ENCODE measurements at places on chromosomes 12 and 14.

DNA sequence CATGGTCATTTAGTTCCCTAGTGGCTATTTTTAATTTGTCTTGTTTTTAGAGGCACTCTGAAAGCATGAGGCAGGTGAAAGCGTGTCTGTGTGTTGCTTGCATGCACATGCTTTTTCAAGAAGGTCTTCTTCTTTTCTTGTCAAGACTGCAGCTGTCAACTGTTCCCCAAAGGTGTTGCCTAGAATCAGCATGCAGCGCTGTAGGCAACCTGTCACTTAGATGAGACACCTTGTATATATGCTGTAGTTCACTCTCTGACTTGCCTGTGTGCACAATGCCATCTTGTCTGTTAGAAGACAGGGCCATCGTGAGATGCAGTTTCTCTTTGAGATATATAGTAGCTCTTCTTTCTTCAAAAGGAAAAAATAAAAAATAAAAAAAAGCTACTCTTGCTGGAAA lies 885.7 kb downstream of the DIO2 start:
- no peak for DNase-seq

DNA sequence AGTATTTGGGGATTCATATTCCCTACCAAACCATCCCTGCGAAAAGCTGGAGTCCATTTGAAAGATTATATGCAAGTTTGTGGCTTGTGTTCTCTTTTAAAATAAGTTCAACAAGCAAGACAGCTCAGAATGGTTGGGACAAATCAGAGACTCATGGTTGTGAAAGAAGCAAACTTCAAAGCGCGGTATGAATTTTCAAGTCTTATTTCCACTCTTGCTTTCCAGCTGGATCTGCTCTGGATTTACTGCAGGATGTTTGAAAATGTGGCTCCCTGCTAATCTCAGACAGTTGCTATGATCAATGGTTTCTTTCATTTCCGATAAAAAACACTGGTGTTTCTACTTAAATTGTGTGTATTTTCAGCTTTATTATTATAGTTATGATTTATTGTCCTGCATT lies 477.5 kb downstream of the RAD51B start:
- DNase-seq, result no peak

GRCh38 chr12:4809013-4809448 lies 88.8 kb downstream of the GALNT8 start:
- DNase-seq, result peak; percentile 9

DNA sequence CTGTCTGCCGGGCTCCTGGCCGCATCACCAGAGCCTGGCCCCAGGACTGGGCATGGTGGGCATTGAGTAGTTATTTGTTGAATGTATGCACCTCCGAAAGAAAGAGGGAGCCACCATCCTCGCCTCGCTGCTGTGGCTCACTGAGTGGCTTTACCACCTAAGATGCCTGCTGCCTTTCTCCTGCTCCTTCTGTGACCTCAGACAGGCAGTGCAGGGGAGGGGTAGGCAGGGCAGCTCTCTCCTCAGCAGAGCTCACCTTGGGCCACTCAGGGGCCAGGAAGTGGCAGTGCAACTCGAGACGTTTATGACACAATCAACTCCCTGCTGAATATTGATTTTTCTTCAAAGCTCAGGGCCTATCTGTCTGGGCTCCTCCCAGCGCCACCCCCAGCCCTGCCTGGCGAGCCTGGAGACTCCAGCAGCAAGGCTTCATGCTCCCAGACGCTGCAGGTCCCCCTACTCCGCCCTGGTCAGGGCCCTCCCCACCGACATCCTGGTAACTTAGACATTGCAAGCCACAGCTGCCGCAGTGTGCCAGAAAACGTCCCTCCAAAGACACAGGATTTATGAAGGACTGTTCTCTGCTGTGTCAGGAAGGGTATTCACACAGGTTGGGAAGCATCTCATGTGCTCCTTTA lies 84.3 kb upstream of the DIO3 start:
- no peak for DNase-seq

GRCh38 chr12:659090-659683 lies 4.1 kb downstream of the NINJ2 start:
- no peak for DNase-seq

GRCh38 chr12:30896461-30896860 lies 30.1 kb upstream of the TSPAN11 start:
- no peak for DNase-seq

DNA sequence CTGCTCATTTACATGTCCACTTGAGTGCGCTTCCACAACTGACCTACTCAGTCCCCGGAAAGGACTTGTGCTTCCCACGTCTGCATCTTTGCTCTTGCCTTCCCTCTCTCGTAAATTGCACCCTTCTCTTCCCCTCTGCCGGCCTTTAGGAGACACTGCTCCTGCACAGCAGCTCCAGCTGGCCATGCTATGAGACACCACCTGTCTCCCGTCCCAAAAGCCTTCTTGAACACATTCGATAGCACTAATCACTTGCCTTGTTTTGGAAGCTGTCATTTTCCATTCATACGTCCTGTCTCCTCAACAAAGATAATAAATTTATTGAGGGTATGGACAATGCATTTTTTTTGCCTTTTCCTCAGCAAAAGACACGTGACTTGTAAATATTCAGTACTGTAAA lies 15.7 kb upstream of the KCNA1 start:
- DNase-seq, result no peak

DNA sequence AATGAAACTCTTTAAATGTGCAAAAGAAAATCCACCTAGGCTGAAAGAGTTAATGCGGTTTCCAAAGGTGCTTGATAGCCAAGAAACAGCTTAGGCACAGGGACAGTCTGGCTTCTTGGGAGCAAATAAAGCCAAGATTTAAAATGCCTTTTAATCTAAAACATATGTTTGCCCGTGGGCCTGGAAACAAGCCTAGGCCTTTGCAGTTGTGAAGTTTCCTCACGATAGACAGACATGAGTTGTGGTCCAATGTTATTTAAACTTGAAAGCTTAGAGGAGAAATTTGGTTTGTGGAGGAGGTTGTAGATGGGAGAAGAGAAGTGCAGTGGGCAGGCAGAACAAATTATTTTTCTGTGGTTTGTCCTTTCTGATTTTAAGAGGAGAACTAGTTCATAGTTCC lies 29.8 kb downstream of the PROX2 start:
- no peak for DNase-seq

DNA sequence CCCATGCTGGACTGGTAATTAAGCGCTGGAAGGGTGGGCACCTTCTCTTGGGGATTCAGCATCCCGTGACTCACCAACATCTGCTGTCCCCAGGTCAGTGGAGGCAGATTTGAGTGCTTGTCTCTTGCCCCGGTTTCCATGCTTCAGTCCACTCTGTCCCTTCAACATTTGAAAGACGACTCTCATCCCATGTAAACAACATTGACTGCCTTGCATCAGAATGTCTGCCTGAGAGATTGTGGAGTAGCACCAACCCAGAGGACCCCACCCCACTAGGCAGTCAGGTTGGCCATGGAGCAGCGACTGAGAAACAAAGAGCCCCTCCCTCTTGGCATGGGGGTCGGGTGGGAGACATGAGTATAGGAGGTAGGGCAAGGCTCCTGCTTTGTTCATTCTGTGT lies 4.9 kb upstream of the STAC3 start:
- no peak for DNase-seq

DNA sequence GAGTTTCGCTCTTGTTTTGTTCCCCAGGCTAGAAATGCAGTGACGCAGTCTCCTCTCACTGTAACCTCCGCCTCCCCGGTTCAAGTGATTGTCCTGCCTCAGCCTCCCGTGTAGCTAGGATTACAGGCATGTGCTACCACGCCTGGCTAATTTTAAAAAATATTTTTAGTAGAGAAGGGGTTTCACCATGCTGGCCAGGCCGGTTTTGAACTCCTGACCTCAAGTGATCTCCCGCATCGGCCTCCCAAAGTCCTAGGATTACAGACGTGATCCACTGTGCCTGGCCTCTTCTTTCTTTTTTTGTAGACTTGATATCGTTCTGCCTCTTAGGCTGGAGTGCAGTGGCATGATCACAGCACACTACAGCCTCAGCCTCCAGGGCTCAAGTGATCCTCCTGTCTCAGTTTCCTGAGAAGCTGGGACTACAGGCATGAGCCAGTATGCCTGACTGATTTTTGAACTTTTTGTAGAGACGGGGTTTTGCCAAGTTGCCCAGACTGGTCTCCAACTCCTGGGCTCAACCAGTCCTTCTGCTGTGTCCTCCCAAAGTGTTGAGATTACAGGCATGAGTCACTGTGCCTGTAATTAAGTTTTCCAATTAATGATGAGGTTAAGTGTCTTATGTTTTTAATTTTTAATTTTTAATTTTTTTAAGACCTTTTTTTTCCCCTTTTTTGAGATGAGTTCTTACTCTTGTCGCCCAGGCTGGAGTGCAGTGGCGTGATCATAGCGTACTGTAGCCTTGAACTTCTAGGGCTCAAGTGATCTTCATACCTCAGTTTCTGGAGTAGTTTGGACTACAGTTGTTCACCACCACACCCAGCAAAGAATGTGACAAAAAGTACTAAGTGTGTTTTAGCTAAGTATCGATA lies 10.2 kb downstream of the RCOR1 start:
- no peak for DNase-seq

DNA sequence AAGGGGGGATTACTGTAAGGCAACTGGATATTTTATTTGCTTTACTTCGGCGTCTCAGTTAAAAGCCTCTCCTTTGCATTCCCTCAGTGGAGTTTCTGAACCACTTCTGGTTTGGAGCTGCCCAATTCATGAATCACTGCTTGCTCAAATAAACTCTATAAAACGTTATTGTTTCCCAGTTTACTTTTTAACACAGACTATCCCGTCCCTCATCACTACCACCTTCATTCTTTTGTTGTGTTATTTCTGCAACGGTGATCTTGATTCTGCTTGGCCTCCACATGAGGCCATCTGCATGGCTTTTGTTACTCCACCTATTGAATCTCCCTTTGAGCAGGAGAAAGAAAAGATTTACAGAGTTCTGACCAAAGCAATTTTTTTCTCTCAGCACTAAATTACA lies 104.0 kb upstream of the PLEKHA5 start:
- no peak for DNase-seq

DNA sequence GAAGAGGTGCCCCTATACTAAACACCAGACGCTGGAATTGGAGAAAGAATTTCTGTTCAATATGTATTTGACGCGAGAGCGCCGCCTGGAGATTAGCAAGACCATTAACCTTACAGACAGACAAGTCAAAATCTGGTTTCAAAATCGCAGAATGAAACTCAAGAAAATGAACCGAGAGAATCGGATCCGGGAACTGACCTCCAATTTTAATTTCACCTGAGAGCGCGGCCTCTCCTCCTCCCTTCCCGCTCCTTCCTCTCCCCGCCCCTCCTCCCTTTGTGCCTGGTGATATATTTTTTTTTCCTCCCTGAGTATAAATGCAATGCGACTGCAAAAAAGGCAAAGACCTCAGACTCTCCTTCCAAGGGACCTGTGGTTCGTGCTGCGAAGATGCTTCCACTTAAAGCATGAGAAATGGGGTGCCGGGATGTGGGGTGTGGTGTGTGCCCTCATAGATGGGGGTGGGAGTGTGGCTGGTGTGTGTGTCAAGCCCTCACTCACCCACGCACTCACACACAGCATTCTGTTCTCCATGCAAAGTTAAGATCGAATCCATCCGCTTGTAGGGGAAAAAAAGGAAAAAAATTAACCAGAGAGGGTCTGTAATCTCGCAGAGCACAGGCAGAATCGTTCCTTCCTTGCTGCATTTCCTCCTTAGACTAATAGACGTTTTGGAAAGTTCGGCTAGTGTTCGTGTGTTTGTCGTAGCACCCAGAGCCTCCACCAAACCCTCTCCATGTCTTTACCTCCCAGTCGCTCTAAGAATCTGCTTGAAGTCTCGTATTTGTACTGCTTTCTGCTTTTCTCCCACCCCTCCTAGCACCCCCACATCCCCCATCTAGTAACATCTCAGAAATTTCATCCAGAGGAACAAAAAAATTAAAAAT lies 4.5 kb downstream of the HOXC10 start:
- DNase-seq, result no peak
